HFFc6 (cell line): ENCODE measurements at places on chromosomes 2 and 18.
A peak's percentile ranks its signal among the peaks of the same experiment; 100 is the strongest.

DNA sequence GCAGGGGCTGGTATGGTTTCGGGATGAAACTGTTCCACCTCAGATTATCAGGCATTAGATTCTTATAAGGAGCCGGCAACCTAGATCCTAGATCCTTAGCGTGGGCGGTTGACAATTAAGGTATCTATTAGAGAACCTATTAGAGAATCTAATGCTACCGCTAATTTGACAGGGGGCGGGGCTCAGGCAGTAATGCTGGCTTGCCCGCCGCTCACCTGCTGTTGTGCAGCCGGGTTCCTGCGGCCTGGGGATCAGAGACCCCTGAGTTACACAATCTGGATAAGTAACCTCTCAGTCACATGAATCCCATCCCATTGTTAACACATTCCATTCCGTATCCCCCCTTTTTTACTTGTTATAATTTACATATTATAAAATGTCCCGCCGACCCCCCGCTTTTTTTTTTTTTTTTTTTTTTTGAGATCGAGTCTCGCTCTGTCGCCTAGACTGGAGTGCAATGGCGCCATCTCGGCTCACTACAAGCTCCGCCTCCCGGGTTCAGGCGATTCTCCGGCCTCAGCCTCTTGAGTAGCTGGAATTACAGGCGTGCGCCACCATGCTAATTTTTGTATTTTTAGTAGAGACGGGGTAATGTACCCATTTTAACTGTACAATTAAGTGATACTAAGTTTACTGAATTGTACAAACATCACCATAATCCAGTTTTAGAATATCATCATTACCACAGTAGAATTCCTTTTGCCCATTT is 42.0 kb upstream of the GPD2 start:
- no peak for DNase-seq

GRCh38 chr2:128901572-128902391 is 583.1 kb upstream of the HS6ST1 start:
- no peak for DNase-seq

DNA sequence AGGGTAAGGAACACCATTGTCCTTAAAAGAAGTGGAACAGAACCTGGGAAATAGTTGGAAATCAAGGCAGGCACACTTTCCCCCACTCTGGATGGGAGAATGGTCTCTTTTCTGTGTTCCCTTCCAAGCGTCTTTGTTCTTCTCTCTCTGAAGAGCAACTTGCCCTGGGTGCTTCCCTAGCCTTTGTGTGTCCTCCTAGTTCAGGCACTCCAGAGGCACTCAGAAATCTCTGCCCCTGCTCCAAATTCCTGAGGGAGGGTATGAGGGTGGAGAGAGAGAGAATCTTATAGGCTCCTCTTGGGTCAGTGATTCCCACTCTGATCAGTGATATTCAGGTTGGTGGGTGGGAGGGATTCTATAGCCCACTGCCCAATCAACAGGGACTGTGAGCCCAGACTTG is 8.8 kb upstream of the SIX2 start:
- no peak for DNase-seq

- DNase-seq = no peak
Observed at GRCh38 chr18:3410273-3410672, 39.7 kb upstream of the TGIF1 start.

- DNase-seq = no peak
Observed at GRCh38 chr2:132037527-132038178, 124.1 kb downstream of the ANKRD30BL start.

GRCh38 chr18:75390854-75391253 is 36.6 kb downstream of the SMIM21 start:
- DNase-seq = no peak

GRCh38 chr2:102686479-102687439 is 67.4 kb downstream of the SLC9A2 start:
- no peak for DNase-seq

GRCh38 chr2:181314551-181314950 is 142.6 kb upstream of the ITGA4 start:
- no peak for DNase-seq

- DNase-seq = no peak
Observed at GRCh38 chr18:68056936-68057335, 540.4 kb upstream of the DSEL start.

- peak; percentile 37 for DNase-seq
Observed at GRCh38 chr2:102063487-102063911, 71.7 kb downstream of the IL1R2 start.

DNA sequence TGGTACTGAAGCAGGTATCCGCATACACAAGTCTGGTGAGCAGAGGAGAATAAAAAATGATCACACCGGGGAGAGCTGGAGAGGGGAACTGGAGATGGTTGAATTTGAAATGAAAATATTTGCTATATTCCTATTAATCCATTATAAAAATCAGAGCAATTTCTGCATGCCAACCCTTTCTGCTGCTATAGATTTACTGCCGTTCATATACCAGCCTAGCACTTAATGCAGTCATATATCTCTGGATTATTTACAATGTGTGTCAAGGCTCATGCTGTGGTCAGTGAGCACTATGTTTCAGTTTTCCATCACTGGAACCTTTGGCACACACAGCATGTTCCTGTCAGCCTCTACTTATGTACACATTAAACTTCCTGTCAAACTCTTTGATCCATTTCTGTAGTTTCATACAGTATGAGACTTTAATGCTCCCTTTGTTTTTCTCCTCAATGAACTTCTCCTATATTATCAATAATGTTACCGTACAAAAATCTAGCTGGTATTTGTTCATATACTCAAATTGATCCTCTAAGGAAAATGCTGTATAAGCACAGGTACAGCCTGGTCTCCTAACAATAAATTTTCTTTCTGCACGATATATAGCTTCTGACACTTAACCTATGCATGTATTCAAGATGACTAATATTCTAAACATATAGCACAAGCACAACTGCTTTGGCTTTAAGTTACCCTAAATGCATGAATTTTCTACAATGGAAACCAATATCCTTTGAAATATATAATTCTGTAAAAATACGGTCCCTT is 36.7 kb downstream of the FANCL start:
- DNase-seq = no peak

- DNase-seq = no peak
Observed at GRCh38 chr2:124884315-124884714, 859.2 kb downstream of the CNTNAP5 start.

DNA sequence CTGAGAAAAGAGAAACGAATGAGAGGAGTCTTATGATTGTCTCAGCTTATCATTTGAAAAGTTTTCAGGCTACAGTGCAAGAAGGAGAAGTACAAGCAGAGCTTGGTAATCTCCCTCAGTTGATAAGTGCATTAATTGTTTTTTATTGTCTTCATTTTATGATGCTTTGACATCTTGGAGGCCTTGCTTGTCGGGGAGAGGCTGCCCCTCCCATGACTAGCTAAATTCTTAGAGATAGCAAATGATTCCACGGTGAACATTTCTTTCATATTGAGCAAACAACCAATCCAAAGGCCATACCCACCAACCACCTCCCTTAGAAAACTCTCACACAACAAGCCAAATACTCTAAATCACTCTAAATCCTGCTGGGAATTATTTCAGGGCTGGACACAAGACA is 39.8 kb downstream of the GDF7 start:
- no peak for DNase-seq

DNA sequence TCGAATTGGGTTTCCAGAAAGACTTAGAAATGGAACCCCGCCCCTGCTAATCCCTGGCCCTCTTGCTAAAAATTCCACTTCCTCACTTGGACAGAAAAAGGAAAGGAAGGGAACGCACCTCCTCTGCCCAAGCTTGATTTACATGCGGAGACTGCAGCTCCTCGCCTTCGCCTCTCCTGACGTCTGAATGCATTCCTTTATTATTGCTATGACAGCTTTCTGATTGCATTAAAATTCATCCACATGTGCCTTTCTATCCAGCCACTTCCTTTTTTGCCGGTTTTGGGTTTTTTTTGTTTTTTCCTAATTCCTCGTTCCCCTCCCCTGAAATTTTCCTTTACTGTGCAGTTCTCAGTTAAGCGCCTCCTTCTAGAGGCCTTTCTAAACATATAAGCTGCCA is 287.8 kb downstream of the CELF4 start:
- no peak for DNase-seq

- DNase-seq = no peak
Observed at GRCh38 chr2:76564734-76565133, 854.0 kb upstream of the GCFC2 start.

GRCh38 chr2:75022516-75022915 is 64.1 kb downstream of the POLE4 start:
- DNase-seq = peak; percentile 27

DNA sequence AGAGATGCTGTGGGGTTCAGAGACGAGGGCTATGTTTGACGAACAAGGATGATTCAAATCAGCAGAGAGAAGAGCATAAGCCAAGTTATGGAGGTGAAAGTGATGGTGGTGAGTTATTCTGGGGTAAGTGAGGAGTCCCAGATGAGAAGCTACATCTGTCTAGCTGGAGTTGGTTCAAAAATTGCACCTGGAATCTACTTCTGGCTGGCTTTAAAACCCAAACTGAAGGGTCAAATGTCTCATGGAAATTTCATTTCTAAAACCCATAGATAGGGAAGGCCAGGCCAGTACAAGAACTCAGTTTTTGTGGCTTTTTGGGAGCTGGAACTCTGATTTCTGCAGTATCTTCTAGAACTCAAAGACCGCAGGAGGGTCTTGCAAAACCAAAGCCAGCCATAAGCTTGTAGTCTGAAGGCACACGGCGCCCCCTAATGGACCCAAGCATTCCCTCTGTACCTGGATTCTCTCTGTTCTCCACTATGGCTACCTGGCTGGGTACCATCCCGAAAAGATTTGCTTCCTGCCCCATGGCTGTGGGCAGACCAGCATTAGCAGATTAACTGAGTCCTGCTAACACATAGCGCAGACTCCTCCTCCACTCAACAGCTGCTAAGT is 229.1 kb upstream of the SLC14A2 start:
- no peak for DNase-seq

DNA sequence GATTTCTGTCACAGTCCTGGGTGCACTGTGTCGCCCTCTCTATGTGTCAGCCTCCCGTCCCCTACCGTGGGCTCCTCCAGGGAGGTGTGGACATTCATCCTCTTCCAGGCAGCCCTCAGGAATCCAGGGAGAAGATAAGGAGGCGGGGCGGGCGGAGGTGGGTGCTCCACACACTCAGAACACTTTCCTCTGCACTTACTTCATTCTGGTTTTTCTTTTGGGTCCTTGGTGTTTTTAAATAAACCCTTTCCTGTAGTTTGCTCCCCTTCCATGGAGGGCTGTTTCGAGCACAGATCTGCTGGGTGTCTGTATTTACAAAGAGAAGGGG is 183.9 kb downstream of the FAM210A start:
- DNase-seq = no peak

DNA sequence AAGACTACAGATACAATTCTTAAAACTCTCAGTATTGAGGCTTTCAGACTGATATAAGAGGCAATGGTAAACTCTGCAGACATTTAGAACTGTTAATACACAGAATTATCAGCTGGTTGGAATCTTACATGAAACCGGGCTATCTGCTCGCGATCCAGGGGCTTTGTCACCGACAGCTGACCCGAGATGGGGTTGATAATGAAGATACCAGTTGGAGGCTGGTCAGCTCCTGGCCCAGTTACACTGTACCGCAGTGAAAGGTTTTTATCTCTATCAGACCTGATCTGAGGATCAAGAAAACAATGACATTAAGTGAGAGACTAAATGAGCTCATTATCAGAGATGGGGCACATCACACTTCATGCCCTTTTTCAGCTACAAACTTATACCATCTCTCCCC is 167.3 kb downstream of the CDH2 start:
- no peak for DNase-seq

- no peak for DNase-seq
Observed at GRCh38 chr18:9521770-9522169, 46.5 kb downstream of the RALBP1 start.

DNA sequence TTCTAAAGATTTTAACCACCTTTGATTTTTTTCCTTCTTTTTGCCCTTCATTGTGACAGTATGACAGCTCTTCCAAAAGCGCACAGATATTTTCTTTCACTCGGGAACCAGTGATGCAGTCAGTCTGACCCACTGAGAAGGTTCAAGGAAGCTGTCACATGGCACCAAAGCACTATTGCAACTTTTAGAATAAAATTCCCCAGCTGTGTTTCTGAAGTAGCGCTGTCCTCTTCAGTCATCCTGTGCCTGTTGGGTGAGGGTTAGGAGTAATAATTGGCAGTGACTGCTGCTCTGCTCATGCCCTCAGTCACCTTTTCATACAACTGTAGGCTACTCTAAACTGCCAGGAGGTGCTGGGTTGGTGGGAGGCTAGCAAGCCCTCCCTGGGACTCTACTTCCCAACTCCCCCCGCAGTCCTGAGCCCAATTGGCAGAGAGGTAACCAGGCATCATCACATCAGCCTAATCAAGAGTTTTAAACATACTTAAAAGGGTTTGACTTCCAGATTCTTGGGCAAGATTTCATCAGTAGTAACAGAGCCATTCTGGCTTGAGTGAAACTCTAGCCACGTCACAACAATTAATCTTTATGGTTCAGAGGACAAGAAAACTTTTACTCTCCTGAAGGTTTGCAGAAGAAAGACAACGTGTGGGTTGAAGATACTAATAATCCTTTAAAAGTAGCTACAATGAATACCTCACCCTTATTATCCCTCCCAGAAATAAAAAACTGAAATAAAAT is 473.3 kb downstream of the FBXO15 start:
- DNase-seq = no peak
